Amniotic epithelial cell (primary cell): ENCODE measurements at places on chromosomes 2 and 18.

- DNase-seq = no peak
Measured at GRCh38 chr2:38692636-38693318, 26.9 kb downstream of the GALM start.

DNA sequence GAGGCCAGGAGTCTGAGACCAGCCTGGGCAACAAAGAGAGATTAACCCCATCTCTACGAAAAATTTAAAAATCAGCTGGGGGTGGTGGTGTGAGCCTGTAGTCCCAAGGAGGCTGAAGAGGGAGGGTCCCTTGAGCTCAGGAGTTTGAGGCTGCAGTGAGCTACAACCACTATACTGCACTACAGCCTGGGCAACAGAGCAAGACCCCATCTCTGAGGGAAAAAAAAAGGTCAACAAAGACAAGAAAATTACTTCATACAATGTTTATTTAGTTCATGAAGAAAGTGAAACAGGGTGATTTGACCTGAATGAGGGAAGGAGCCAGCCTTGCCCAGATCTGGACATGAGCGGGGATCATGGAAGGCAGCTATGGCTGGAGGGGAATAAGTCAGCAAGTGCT is 59.1 kb downstream of the TMEM163 start:
- no peak for DNase-seq

DNA sequence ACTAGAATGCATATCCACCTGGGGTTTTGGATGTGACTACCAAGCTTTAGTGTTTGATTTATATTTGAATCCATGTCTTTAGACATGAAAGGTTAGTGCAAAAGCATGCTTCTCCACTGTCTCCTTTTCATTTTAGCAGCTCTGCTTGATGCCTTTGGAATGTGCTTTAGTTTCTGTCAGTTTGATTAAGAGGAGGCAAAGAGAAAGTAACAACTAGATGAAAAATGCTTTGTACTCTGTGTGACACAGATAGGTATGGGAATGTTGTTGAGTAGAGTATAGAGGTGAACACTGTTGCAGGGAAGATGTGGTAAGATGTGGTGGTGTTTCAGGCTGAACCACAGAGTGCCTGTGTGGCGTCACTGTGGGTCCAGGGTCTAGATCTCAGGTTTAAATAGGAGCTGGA is 19.8 kb downstream of the PIK3C3 start:
- DNase-seq = peak; percentile 41

- DNase-seq = peak; percentile 72
Measured at GRCh38 chr2:27212626-27213471, 781 bp upstream of the SLC5A6 start.

- no peak for DNase-seq
Measured at GRCh38 chr2:213237251-213237650, 47.0 kb upstream of the SPAG16 start.

- no peak for DNase-seq
Measured at GRCh38 chr2:10993001-10993481, 81.3 kb downstream of the KCNF1 start.

GRCh38 chr2:173797586-173798263 is 167.4 kb downstream of the SP3 start:
- DNase-seq = no peak

DNA sequence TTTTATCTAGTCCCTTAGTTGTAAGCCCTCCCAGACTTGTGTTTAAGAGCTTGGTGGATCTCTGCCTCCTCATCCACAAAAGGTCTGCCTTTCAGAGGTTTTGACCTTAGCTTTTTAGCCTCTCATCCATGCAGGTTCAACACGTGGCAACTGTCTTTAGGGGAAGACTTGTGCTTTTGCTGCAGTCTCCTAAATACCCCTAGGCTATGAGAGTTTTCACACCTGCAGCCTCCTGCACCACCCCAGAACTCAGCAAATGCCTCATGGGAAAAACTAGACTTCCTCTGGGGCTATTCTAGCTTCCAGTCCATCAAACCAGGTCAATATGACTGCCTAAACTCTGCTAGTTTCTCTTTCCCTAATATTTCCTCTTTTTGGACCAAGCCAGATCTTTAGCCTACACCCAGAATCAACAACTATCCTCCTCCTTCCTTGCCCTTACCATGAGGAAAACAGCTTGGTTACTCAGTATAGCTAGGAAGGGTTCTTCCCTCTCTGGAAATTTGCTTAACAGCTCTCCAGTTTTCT is 132.3 kb upstream of the RIOK3 start:
- DNase-seq = no peak

DNA sequence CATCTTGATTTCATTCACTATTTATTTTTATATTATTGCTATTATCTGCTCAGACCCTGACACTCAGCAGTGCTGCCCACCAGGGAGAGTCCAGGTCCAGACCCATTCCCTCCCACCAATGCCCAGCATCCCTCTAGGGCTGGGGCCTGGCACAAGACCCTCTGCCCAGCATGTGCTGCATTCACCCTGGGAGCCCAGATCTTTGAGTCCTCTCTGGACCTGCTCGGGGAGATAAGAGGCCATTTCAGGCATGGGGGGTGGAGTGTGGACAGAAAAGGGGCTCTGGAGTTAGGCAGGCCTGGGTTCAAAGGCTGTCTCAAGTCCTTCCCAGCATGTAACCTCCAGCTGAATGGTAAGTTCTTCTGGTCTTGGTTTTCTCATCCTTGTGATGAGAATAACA is 209.6 kb downstream of the CYP26B1 start:
- DNase-seq = no peak

DNA sequence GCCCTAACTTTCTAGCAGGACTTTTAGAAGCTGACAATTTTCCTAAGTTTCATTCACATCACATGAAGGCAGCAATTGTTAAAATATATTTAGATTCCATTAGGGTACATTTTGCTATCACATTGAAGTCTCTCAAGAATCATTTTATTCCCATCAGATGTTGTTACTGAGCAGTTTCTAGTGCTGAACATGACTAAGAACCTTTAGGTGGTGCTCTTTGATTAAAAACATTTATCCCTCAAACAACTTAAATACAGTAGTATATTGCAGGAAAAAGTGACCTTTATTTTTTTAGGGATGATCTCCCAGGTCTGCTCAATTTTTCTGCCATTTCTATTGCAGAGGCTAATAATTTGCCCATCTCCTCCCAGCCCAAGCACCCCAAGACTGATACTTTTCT is 22.9 kb upstream of the NARS1 start:
- no peak for DNase-seq

- no peak for DNase-seq
Measured at GRCh38 chr2:45083175-45083574, 73.9 kb upstream of the SIX2 start.

GRCh38 chr2:145095641-145096435 is 575.9 kb upstream of the ZEB2 start:
- peak; percentile 95 for DNase-seq

DNA sequence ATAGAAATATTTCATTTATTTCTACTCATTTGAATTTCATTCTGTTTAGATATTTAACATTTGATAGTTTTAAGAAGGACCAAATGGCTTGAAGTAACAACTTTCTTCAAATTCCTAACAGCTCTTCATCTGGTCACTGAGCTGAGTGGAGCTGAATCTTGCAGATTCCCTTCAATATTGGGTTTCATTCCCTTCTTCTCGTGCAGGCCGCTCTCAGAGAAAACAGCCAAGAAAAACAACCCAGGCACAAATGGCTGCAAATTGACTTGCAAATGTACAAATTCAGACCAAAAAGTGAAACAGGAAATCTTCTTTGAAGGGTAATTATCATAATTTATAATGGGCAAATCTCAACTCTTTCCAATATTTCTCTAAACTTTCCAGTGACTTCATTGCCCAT is 30.3 kb upstream of the GCG start:
- DNase-seq = no peak

GRCh38 chr2:135212757-135213156 is 160.7 kb downstream of the RAB3GAP1 start:
- DNase-seq = no peak

GRCh38 chr2:129748250-129748649 is 231.2 kb upstream of the RAB6C start:
- DNase-seq = no peak

- peak; percentile 2 for DNase-seq
Measured at GRCh38 chr18:31105733-31106132, 3.5 kb upstream of the DSC2 start.

- DNase-seq = no peak
Measured at GRCh38 chr18:32026491-32027086, 8.0 kb downstream of the RNF125 start.

GRCh38 chr2:105517814-105518705 is 119.2 kb upstream of the FHL2 start:
- DNase-seq = no peak

- no peak for DNase-seq
Measured at GRCh38 chr2:233434666-233435330, 80.5 kb downstream of the DGKD start.

GRCh38 chr18:52452427-52452826 is 112.4 kb downstream of the DCC start:
- DNase-seq = no peak

- no peak for DNase-seq
Measured at GRCh38 chr2:111127351-111127750, 6.6 kb downstream of the BCL2L11 start.

- DNase-seq = peak; percentile 15
Measured at GRCh38 chr2:109523536-109524361, 90.0 kb downstream of the SEPTIN10 start.

DNA sequence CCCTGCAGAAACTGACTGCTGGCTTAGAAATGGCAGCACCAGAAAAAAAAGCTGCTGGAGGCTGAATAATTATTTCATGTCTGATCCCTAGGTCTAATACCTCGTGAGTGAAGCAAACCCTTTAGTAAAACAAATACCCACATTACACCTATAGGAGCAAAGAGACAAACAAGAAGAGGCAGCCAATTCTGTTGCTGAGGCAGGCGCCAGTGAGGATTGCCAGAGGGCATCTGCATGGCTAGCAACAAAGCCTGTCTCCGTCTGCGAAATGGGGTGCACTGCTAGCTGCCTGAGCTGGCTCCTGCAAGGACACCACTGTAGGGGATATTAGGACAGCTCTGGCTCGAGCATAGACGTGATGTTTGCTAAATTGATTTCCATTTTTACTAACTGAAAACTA is 509.7 kb downstream of the TDRD15 start:
- DNase-seq = no peak

DNA sequence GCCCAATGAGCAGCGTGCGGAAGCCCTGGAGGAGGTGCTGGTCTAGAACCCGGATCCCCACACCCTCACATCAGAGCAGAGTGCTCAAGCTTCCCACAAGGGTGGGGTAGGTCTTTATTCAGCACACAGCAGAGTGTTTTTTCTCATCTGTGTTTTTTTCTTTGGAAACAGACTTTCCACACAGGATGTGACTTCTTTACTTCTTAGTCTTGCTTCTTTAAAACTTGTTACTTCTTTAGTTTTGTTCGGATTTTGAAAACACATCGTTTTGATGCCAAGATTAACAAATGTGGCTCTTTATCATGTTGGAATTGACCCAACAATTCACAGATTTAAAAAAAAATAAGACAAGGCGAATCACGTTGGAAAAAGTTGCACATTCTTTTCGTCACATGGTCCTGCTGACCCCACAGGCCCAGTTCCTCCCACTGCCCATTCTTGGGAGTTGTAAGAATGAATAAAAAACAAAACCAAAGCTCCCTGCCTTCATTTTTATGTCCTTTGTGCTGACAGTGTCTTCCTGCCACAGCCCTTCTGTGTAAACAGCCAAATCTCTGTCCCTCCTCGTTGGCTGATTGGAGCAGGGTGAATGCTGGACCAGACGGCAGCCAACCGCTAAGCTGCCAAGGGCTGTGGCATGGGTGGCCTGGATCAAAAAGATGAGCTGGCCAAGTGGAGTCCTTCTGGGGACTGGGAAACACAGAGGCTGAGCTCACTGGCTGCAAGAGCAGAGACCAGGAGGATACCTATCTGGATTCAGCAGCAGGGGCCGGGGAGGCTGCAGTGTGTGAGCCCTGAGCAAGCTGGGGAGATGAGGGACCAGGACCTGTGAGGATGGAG is 81.6 kb downstream of the TWIST2 start:
- DNase-seq = no peak

DNA sequence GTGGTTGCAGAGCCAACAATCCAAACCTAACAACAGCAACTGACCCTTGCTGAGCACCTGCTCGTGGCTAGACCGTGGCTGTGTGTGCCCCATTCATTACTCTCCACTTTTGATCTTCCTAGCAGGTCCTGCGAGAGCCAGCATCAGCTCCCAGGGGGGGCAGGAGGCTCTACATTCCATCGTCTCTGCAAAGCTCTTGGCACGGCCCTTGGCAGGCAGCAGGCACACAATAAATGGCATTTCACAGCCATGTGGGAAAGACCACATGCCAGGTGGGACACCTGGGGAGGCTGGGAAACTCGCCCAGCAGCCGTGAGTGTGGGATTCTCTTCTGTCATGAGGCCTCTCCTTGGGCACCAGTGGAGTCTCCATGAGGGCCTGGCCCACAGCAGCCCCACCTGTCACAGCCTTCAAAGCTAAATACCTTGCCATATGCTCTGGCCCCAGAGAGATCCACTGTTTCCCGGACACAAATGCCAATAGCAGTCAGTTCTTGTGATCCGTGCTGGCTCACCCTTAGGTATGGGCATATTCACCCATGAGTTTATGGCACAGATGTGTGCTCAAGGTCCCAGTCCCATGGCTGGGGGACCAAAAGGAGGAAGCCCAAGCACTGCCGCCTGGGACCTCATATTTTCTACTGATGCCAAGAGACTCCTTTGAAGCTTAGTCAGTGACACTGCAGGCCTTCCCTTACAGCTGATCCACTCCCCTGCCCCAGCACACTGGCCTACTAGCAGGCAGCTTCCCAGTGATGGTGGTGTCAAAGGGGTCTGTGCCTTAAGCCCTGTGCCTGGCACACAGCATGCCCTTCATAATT is 6.8 kb upstream of the TEX51 start:
- DNase-seq = no peak

GRCh38 chr2:78439122-78439521 is 586.4 kb upstream of the REG3G start:
- DNase-seq = no peak
